ENCODE measurements at places on chromosomes 5 and 9. TPM values are rescaled to one million over a fixed set of nuclear protein-coding genes. Genes with fewer than 3 reads are reported as not detected.

The INSL6 gene
- 1.2 TPM for polyA plus RNA-seq

The RANBP3L gene
- polyA plus RNA-seq, result 1.7 TPM

The CD72 gene
- 3.2 TPM for polyA plus RNA-seq

The FKTN gene
- 28.2 TPM for polyA plus RNA-seq

The SPATA6L gene
- polyA plus RNA-seq, result 5.1 TPM

The ARID3C gene
- not detected for polyA plus RNA-seq

The KIF24 gene
- 6.8 TPM for polyA plus RNA-seq

The MSX2 gene
- 2.2 TPM for polyA plus RNA-seq

The BSPRY gene
- polyA plus RNA-seq, result 9.3 TPM

The AQP7 gene
- 5.4 TPM for polyA plus RNA-seq

The TPRN gene
- polyA plus RNA-seq, result 11.2 TPM

The WDR55 gene
- 17.8 TPM for polyA plus RNA-seq

The LOX gene
- polyA plus RNA-seq, result 27.8 TPM

The CATSPER3 gene
- polyA plus RNA-seq, result 1.1 TPM

GRCh38 chr5:16886366-16886736 lies 49.7 kb downstream of the MYO10 start:
- DNase-seq, result no peak

- DNase-seq, result no peak
Observed at GRCh38 chr9:15764131-15764530, 211.3 kb downstream of the CCDC171 start.

DNA sequence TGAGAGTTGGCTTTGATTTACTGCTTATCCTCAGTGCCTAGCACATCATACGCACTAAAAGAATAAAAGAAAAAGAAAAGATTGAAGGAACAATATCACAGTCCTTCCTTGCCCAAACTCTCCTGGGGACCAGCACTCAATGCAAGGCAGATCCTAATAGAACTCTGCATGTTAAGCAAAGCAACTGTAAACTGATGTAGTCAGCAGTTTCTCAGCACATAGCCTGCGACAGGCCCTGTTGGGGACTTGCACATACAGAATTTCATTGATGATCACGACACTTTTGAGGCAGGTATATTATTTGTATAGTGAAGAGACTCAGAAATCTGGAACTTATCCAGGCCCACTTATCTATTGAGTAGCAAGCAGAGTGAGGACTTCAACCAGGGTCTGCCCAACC lies 15.4 kb downstream of the NIPAL4 start:
- no peak for DNase-seq

GRCh38 chr5:92885950-92886349 lies 695.1 kb downstream of the NR2F1-AS1 start:
- DNase-seq, result no peak

DNA sequence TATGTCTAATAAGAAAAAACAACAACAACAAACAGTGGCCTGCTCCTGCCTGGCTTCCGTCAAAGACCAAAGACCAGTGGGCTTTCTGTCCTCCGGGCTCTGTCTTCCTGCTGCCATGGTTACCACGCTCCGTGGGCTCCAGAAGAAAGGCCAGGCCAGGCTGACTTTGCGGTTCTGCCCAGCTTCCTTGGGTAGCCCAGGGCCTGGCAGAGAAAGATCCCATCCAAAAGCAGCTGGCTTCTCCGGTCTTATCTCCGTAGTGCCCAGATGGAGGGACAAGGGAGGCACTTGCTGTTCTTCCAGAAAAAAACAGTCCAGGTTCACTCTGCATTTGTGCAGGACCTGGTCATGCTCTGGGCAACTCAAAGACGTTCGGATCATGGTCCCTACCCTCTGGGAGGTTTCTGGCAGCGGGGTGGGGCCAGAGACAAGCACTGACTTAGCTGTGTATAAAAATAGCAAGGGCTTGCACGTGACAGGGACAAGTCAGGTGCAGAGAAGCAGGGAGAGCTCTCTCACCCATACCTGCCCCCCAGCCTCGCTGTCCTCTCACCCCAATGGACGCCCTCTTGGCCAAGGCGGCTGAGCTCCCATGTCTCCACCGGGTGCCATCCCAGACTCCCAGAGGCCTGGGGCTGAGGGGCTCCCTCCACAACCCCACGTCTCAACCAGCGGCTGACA lies 212.2 kb downstream of the C9orf50 start:
- DNase-seq, result peak; percentile 64

DNA sequence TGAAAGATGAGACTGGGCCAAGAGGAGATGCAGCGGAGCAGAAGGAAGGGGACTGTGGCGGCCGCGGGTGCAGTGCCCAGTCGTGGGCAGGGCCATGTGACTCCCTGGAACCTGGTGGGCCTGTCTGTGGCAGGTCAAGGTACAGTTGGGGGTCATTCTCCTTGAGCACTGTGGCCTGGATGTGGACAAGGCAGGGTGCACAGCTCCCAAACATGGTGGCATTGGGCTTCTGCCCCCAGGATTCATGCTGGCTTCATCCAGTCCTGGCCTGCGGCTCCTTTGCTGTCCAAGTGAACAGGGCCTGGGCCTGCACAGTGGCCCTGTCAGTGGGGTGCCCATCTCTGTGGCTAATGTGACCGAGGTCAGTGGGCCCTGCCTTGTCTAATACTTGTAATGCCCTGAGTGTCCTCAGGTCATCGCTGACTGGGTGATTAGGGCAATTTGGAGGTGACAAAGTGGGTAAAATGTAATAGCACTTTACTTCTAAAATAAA lies 39.9 kb downstream of the CEP72 start:
- DNase-seq, result no peak

DNA sequence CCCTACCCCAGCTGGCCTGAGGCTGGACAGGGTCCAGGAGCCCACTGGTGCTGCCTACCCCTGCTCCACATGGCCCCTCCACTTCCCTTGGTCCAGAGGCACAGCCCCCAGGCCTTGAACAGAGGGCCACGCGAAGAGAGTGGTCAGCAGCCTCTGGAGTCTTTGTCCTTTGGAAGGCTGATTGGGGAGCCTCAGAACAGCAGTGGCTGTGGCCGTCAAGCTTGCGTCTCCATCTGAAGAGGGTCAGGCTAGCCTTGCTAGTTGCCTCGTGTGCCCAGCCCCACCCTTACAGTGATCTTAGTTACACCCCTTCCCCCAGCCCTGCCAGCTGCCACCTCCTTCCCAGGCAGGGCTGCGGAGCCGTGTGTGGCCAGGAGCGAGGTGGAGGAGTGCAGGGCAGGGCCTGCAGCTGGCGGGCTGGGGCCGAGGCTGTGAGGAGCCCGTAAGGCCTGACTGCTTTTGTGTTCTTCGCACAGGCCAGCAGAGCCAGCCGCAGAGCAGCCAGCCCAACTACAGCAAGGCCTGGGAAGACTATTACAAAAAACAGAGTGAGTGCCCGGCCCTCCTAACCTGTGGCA lies 30.1 kb upstream of the PRDM12 start:
- DNase-seq, result peak; percentile 61

- DNase-seq, result no peak
Observed at GRCh38 chr5:97844797-97845196, 661.8 kb upstream of the RIOK2 start.

GRCh38 chr5:159130871-159131270 lies 31.2 kb upstream of the EBF1 start:
- DNase-seq, result no peak

DNA sequence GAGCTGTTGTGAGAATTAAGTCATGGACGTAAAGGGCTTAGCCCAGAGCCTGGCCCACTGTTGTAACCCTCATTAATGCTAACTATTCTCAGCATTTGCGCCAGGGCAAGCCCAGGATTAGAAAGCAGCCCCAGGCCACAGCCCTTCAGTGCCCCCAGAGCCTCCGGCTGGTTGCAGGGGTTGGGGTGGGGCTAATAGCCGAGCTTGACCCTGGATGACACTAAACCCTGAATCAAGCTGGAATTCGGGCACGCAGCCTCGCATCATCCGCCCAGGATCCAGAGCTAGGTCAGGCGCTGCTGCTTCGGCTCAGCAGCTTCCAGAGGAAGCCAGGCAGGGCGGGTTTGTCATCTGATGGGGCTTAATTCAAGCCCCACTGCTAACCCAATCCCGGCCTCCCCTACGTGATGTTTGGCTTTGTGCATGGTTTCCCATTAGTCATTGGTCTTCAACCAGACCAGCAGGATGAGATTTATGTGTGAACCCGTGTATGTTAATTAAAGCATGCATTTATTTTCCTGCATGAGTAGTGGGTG lies 1.2 kb upstream of the MEGF9 start:
- DNase-seq, result peak; percentile 43

GRCh38 chr5:179296150-179296821 lies 49.0 kb downstream of the ADAMTS2 start:
- DNase-seq, result peak; percentile 29

DNA sequence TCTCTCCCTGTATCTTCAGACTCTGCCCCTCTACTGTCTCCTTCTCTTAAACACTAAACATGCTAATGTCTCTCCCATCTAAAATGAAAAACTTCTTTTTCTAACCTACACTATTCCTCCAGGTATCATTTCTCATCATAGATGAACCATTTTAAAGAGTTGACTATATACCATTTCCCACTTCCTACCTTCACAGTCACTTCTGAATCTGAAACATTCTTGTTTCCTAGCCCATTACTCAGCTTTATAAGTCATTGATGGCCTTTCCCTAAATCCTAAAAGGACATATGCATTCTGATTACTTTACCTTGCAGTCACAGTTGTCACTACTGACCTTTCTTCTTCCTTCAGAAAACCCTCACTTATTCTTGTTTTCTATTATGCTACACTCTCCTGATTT lies 118.2 kb downstream of the SSBP2 start:
- DNase-seq, result no peak

DNA sequence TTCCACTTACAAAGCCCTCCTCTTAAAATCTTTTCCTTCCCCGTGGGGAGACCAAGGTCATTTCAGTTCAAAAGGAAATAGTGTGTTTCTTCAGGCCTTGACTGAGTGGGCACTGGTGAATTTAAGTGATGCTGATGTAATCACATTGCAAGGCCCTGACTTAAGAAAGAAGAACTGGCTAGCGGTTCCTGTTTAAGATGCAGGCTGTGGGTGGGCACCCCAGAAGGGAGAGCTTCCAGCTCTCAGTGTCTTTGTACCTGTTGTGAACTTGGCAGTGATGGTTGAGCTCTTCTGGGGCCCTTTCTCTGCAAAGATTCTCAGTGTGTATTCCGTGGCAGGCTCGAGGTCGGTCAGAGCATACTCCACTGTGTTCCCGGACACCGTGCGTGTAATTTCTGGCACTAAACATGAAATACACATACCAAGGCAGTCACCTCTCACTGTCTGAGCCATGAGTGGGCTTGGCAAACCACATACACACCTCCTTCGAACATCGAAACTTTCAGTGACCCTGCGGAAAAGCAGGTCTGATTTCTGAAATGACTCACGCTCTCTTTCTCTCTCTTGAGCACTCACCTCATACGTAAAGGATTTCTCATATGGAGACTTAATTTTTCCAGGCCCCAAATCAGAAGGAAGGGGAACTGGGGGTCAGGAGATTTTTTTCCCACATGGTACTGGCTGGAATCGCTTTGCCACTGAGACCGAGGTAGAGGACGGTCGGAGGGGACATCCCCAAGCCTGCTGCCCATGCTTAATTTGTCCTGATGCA lies 81.9 kb downstream of the TNC start:
- DNase-seq, result no peak

- no peak for DNase-seq
Observed at GRCh38 chr5:53092242-53092641, 17.3 kb downstream of the MOCS2 start.

DNA sequence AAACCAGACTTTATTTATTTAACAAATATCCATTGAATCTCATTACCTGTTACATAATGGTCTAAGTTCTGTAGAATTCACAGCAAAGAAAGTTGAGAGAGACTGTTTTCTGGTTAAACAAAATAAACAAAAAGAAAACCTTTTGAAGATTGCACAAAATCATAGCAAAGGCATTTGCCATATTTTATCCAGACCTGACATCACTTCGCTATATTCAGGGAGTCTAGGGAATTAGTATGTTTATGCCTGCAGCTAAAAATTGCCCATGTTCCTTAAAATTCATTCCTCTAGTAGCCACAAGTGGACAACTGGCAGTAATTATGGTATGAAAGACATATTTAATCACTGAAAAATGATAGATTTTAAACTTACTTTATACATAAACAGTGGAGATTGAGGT lies 577.0 kb upstream of the DAB2 start:
- no peak for DNase-seq

DNA sequence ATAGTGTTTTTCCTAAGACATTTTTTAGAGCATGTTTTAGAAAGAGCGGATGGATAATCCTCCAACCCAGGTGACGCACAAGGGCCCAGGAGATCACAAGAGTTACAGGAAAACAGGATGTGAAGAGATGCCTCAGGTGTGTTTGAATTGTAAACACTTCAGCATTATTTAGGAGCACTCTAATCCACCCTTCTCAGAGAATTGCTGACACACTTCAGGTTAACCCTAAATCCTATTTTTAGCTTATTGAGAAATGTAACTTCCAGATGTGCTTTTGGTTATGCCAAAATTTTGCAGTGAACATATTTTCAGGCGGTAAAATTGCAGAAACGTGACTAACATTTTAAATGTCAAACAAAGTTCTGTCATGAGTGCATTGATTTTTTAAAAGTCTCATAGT lies 755.4 kb upstream of the CTNND2 start:
- DNase-seq, result no peak

- no peak for DNase-seq
Observed at GRCh38 chr5:173290477-173291131, 37.6 kb downstream of the STC2 start.
